ENCODE measurements at places on chromosomes 6 and 20.

DNA sequence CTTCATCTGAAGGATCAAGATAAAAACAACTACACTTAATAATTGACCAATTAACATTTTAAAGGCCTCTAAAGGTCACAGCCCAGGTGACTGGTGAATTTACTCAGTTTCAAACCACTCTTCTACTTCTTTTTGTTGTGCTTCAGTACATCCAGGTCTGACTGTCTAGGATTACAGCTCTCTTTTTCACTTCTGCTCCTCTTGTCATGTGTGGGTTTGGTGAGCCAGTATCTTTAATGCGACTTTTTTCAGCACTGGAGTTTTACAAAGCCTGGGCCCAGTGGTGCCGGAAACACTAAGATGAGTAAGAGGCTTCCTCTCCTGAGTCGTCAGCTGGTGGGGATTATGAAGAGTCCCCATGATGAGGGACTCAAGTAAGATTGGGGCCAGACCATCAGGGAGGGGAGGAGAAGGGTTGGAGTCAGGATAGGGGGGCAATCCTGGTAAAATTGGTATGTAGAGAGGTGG, 27.0 kb downstream of the HECA start:
- no peaks in the 10 kb centered on the region for H3K4me1 ChIP-seq
- no peak overlapping the region for H3K27ac ChIP-seq
- DNase-seq: no peak
- no peaks in the 10 kb centered on the region for H3K27me3 ChIP-seq
- H3K4me3 ChIP-seq: no peak overlapping the region

- no peak overlapping the region for H3K27ac ChIP-seq
- no peak overlapping the region for H3K4me3 ChIP-seq
- no peak for DNase-seq
- H3K27me3 ChIP-seq: no peaks in the 10 kb centered on the region
- H3K4me1 ChIP-seq: peaks cover 2% of the 10 kb centered on the region
These were observed 119.0 kb upstream of the GLP1R start for GRCh38 chr6:38929560-38929959.

- no peaks in the 10 kb centered on the region for H3K4me1 ChIP-seq
- H3K4me3 ChIP-seq: no peak overlapping the region
- H3K36me3 ChIP-seq: no peaks in the 10 kb centered on the region
- H3K27ac ChIP-seq: no peak overlapping the region
These were observed 285.6 kb downstream of the PRKN start for GRCh38 chr6:162441991-162442390.

DNA sequence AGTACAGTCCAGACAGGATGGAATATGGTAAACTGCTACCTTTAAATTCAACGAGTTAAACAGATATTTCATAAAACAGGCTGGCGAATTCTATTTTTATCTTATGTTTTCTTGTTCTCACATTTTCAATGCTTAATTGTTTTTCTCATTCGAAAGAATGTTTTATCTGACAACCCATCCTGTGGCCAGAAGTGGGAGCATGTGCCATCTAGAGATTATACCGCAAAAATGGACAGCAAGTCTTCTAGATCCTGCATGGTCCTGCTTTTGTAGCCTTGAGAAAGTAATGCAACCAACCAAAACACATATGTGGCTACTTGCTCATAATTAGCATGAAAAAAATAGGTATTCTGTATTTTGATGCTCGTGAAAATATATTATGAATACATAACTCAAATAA, 30.7 kb downstream of the TUBB2B start:
- H3K27me3 ChIP-seq: no peaks in the 10 kb centered on the region
- no peak overlapping the region for H3K27ac ChIP-seq
- H3K36me3 ChIP-seq: no peaks in the 10 kb centered on the region
- DNase-seq: no peak
- H3K4me1 ChIP-seq: peaks cover 9% of the 10 kb centered on the region

DNA sequence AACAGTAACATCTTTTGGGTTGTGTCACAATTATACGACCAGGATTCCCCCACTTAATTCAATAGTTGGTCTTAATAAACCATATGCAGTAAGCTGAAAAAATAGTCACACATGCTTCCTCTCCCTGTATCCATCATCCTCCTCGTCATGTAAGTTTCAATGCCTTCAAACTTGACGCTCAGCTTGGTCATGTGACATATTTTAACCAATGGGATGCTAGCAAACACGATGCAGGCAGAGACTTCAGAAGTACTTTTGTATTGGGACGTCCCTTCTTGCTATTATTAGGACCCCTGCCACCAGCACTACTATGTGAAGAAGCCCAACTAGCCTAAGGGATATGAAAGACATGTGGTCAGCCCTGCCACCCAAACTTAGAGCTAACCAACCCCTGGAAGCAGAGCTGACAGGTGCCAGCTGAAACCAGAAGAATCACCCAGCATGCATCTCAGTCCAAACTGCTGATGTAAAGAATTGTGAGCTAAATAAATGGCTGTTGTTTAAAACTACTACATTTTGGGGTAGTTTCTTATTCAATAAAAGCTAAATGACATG, 49.3 kb downstream of the CGA start:
- H3K36me3 ChIP-seq: no peaks in the 10 kb centered on the region
- no peak for DNase-seq
- no peak overlapping the region for H3K4me3 ChIP-seq
- H3K27me3 ChIP-seq: no peaks in the 10 kb centered on the region
- H3K4me1 ChIP-seq: no peaks in the 10 kb centered on the region
- no peak overlapping the region for H3K27ac ChIP-seq

- no peaks in the 10 kb centered on the region for H3K36me3 ChIP-seq
- H3K4me1 ChIP-seq: peaks cover 8% of the 10 kb centered on the region
- H3K27ac ChIP-seq: no peak overlapping the region
- H3K27me3 ChIP-seq: no peaks in the 10 kb centered on the region
These were observed 32.0 kb downstream of the TRERF1 start for GRCh38 chr6:42419490-42420280.

- no peaks in the 10 kb centered on the region for H3K4me1 ChIP-seq
- no peaks in the 10 kb centered on the region for H3K27me3 ChIP-seq
- H3K27ac ChIP-seq: no peak overlapping the region
- H3K4me3 ChIP-seq: no peak overlapping the region
- H3K36me3 ChIP-seq: no peaks in the 10 kb centered on the region
These were observed 66.0 kb downstream of the BACH2 start for GRCh38 chr6:90230548-90231215.

DNA sequence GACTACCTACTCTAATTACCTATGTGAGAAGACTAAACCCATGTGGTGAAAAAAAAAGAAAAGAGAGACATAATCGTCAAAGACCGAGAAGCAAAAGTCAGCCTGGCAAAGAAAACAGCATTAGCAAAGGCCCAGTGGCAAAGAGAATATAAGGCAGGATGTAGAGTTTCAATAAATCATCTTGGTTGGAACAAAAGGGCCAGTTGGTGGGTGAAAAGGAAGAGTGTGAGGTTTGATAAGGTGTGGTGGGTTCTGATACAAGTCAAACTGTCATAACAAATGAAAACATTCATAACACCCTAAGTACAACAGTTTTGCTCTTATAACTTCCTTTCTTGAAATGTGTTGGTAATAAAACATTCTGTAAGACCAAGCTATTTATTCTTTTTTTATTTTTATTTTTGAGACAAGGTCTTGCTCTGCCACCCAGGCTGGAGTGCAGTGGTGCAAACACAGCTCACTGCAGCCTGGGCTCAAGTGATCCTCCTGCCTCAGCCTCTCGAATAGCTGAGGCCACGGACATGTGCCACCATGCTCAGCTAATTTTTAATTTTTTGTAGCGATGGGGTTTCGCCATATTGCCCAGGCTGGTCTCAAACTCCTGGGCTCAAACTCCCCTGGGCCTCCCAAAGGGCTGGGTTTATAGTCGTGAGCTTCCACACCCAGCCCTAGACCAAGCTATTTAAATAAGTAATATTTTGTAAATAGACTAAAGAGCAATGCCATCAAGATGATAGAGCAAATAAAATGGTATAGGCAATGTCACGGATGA, 18.9 kb upstream of the GTF3C6 start:
- H3K4me3 ChIP-seq: no peak overlapping the region
- no peaks in the 10 kb centered on the region for H3K36me3 ChIP-seq
- no peak overlapping the region for H3K27ac ChIP-seq
- no peak for DNase-seq
- no peaks in the 10 kb centered on the region for H3K27me3 ChIP-seq

GRCh38 chr6:104050455-104050854, 809.3 kb downstream of the HACE1 start:
- H3K4me3 ChIP-seq: no peak overlapping the region
- no peaks in the 10 kb centered on the region for H3K36me3 ChIP-seq
- H3K27ac ChIP-seq: no peak overlapping the region
- no peaks in the 10 kb centered on the region for H3K27me3 ChIP-seq

- H3K4me3 ChIP-seq: no peak overlapping the region
- no peak overlapping the region for H3K27ac ChIP-seq
- H3K36me3 ChIP-seq: no peaks in the 10 kb centered on the region
These were observed 435.8 kb upstream of the JARID2 start for GRCh38 chr6:14810021-14810420.

DNA sequence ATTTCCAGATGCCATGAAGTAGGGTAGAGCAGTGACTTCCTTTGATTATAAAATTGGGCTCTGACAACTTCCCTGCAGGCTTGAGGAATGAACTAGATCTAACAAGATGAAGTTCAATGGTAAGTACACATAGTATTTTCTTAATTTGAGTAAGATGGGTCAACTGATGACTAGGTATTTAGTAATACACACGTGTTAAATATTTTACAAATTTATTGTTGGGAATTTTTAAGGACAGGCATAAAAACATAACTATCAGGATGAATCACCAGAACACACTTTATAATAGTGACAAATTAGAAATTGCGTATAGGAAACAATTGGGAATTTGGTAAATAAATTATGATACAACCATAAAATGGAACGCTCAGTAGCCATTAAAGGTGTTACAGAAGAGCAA, 762.4 kb upstream of the SLC35B3 start:
- no peaks in the 10 kb centered on the region for H3K36me3 ChIP-seq
- no peak overlapping the region for H3K4me3 ChIP-seq
- no peaks in the 10 kb centered on the region for H3K4me1 ChIP-seq
- H3K27ac ChIP-seq: no peak overlapping the region
- no peaks in the 10 kb centered on the region for H3K27me3 ChIP-seq

GRCh38 chr6:53461041-53461656, 83.8 kb downstream of the GCLC start:
- no peak overlapping the region for H3K4me3 ChIP-seq
- no peaks in the 10 kb centered on the region for H3K4me1 ChIP-seq
- no peaks in the 10 kb centered on the region for H3K27me3 ChIP-seq
- DNase-seq: no peak

DNA sequence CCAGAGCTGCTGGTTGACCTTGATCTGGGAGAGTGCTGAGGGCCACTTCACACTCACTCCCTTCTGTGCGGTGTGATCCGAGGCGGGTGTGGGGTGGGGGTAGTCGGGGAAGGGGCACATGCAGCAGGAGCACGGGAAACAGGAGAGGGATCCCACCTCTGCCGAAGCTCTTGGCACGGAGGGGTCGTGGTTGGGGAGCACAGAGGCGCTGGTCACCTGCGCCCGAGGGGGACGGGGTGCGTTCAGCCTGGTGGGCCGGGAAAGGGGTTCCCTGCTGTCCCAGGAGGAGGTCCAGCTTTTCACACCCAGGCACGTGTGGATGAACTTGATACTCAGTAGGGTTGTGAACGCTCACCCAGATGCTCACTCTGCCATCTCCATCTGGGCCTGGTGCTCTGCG, 17.3 kb downstream of the SS18L1 start:
- no peak for DNase-seq
- H3K36me3 ChIP-seq: peaks cover 51% of the 10 kb centered on the region
- no peaks in the 10 kb centered on the region for H3K27me3 ChIP-seq

- peaks cover 1% of the 10 kb centered on the region for H3K4me1 ChIP-seq
- no peak for DNase-seq
- no peak overlapping the region for H3K4me3 ChIP-seq
- no peaks in the 10 kb centered on the region for H3K36me3 ChIP-seq
These were observed 28.3 kb downstream of the RIN2 start for GRCh38 chr20:19786311-19786710.

- no peak overlapping the region for H3K4me3 ChIP-seq
- no peak overlapping the region for H3K27ac ChIP-seq
- DNase-seq: no peak
- H3K27me3 ChIP-seq: no peaks in the 10 kb centered on the region
- no peaks in the 10 kb centered on the region for H3K36me3 ChIP-seq
These were observed 754 bp downstream of the TNF start for GRCh38 chr6:31575952-31576685.

- H3K4me1 ChIP-seq: no peaks in the 10 kb centered on the region
- no peak overlapping the region for H3K4me3 ChIP-seq
- no peak overlapping the region for H3K27ac ChIP-seq
- H3K27me3 ChIP-seq: no peaks in the 10 kb centered on the region
- H3K36me3 ChIP-seq: no peaks in the 10 kb centered on the region
These were observed 46.7 kb downstream of the SERAC1 start for GRCh38 chr6:158121335-158121734.

DNA sequence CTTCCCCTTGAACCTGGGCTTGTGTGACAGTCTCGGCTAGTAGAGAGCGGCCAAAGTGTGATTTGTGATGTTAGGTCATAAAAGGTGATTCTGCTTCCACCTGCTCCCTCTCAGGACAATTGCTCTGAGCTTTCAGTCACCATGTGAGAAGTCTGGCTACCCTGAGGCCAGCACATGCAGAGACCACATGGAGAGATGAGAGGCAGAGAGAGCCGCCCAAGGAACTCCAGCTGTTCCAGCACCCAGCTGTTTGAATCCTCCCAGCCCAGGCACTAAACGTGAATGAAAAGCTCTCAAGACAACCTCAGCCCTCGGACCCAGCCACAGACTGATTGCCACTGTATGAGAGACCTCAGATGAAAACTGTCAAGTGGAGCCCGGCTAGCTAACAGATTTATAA, 143.4 kb upstream of the EEF1E1 start:
- H3K27me3 ChIP-seq: no peaks in the 10 kb centered on the region
- H3K4me1 ChIP-seq: no peaks in the 10 kb centered on the region
- no peak overlapping the region for H3K27ac ChIP-seq
- H3K36me3 ChIP-seq: no peaks in the 10 kb centered on the region
- no peak overlapping the region for H3K4me3 ChIP-seq

- H3K36me3 ChIP-seq: no peaks in the 10 kb centered on the region
- H3K4me3 ChIP-seq: no peak overlapping the region
- no peaks in the 10 kb centered on the region for H3K27me3 ChIP-seq
- peaks cover 3% of the 10 kb centered on the region for H3K4me1 ChIP-seq
These were observed 263.5 kb upstream of the TAB2 start for GRCh38 chr6:149053848-149054558.

GRCh38 chr6:29916741-29917140, 25.6 kb upstream of the HLA-A start:
- no peaks in the 10 kb centered on the region for H3K36me3 ChIP-seq
- no peaks in the 10 kb centered on the region for H3K4me1 ChIP-seq
- H3K27me3 ChIP-seq: no peaks in the 10 kb centered on the region
- H3K27ac ChIP-seq: no peak overlapping the region

- 0 out of 2 replicates have a peak, but pooled peaks cover 1% of the 10 kb centered on the region for H3K4me1 ChIP-seq
- H3K36me3 ChIP-seq: no peaks in the 10 kb centered on the region
- DNase-seq: no peak
- no peaks in the 10 kb centered on the region for H3K27me3 ChIP-seq
- H3K27ac ChIP-seq: no peak overlapping the region
These were observed 256.0 kb upstream of the TCF21 start for GRCh38 chr6:133632906-133633305.
